Cardiac septum (tissue), 1 donor: ENCODE measurements at places on chromosomes 2 and 18.

GRCh38 chr2:136305517-136306192 is 187.7 kb upstream of the CXCR4 start:
- no peak for DNase-seq

DNA sequence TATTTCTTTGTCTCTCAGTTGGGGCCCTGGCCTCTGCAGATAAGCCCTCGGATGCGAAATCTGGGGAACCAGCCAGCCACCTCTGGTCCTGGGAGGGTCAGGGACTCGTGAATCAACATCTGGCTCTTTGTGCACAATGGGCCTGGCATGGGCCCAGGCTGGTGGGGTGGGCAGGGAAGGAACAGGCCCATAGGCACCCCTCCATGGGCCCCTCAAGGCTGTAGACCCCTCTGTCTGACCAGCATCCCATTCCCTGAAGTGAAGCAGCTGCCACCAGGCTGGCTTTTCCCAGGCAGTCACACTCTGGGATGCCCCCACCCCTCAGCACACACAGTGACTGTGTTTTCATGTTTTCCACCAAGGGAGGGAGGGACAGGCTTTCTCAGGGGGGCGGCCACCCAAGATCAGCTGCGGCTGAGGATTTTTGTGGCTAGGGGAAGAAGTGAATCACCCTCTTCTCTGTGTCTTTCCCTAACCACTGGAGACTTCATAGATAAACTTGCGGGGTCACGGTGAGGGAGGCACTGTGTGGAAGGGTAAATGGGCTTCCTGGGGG is 166.0 kb downstream of the AGAP1 start:
- peak; percentile 73 for DNase-seq

GRCh38 chr18:7608781-7609201 is 41.7 kb downstream of the PTPRM start:
- DNase-seq = no peak

- DNase-seq = no peak
Measured at GRCh38 chr2:191889931-191890330, 43.0 kb upstream of the CAVIN2 start.

DNA sequence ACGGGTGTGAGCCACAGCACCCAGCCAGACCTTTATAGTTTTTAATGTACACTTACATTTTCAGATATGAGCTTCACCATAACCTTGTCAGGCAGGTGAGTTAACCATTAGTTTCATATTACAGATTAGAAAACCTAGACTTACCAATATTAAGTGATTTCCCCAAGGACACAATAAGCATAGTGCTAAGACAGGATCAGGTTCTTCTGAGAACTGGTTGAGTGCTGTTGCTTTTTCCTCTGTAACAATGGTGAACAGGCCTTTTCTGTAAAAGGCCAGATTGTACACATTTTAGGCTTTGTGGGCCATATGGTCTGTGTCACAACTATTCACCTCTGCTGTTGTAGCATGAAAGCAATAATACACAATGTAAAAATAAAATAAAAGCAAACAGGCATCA is 332.0 kb downstream of the PIK3C3 start:
- no peak for DNase-seq

DNA sequence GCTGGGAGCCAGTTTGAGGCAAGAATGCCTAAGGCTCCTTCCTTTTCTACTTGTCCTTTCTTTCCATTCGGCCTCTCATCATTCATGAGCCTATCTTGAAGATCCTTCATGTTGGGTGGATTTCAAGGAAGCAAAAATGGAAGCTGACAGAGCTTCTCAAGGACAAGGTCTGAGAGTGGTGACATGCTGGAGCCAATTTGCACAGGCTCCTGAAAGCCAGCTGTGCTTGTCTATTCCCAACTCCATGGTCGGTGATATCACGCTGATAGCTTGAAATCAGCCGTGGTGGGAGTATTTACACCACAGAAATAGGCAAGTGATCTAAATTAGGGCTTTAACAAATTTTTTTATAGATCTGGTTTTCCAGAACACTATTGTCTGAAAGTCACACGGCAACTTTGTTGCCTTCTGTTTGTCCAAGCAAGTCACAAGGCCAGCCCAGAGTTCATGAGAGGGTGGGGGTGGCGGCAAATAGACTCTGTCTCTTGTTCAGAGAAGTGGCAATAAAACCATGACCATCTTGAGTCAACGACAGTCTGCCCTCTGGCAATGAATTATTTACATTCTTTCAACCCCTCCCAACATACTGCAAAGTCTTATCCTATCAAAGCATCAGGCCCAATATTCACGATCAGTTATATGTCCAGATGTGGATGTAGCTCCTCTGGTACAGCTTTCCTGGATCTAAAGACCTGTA is 49.9 kb upstream of the SLC35F5 start:
- DNase-seq = no peak

- no peak for DNase-seq
Measured at GRCh38 chr2:19675856-19676460, 225.8 kb downstream of the TTC32 start.
